ENCODE measurements at places on chromosomes 5 and 9.
A peak's percentile ranks its signal among the peaks of the same experiment; 100 is the strongest.

DNA sequence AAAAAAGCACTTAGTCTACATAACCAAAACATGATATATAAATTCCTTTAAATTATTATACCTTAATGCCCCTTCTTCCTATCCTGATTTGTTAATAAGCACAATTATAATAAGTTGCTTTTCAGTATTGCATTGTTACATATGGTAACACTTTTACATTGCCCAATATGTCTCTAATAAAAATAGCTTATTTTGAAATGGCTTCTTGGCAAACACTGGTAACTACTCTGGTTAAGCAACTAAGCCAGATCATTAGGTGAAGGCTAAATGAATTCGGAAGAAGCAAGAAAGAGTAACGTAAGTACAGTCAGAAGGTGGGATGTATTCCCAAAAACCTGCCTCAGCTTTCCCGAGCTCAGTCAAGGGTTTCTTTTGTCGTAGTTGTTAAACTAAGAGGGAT is 85.3 kb downstream of the TTC39B start:
- DNase-seq: no peak

DNA sequence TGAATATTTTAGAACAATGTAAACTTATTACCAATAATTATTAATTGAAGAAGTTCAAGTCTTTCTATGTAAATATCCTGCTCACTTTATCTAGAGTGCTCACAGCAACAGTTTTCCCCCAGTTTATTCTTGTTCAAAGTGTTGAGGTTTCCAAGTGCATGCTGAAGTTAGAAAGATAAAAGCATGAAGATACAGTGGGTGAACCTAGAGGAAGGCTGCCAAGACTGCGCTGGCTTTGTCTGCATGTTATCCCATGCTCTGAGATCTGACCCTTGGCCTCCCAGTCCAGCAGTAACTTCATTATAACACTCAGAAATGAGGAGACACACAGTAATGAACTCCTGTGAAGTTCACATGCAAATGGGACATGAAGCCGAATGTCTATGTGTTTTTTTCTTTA is 76.0 kb upstream of the PIP5K1B start:
- DNase-seq: no peak

DNA sequence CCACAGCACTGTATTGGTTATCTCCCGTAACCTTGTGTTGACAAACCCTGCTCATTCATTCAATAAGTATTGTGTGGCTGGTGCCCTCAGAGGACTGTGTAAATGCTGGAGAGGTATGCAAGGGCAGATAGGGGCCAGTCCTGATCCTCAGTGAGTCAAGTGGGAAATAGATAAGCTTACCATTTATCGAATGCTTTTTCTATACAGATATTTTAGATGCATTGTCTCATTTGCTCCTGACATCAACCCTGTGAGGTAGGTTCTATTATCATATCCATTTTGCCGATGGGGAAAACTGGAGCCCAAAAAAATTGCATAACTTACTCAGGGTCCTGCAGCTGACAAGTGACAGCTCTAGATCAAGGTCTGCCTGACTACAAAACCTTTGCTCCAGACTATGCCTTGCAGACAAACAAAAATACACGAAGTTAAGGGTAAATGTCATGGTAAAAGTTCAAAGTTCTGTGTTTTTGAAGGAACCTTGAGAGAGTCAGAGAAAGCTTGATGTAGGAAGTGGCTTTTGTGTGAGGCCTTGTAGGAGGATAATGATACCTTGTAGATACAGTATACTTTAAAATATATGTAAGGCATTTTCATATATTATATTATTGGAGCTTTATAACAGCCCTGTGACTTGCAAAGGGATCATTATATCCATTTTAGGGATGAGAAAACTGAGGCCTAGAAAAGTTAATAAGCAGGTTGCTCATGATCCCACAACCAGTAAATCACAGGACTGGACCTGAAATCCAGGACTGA is 22.7 kb downstream of the CYFIP2 start:
- no peak for DNase-seq

DNA sequence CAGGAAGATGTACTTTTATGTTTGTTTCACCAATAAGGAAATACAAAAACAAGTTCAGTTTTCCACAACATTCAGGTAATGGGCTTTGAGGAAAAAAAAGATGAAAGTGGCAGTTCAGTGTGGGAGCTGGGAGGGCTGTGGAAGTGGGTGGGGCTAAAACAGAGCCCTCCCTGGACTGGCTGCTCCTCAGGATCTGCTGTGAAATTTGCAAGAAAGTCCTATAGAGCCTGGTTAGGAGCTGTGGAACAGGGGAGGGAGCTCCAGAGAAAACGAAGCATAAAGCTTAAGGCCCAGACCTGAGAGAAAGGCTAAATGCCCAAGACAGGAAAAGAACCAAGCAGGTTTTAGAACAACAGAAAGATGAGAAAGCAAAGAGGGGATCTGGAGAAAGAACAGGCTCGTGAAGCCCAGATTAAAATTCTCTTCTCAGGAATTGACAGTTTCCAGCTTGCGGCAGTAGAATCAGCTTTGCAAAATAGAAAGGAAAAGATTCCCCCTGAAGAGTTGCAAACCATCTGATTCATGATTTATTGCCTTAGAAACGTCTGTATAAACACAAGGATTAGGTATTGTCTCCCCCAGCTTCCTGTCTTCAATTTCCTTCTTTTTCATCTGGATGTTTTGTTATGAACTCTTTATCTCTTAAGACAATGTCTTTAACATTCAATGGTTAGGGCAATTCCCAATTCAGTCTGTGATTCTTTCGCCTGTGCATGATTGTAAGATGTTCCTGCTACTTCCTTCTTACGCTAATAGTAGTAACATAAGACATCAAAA is 26.3 kb upstream of the CRHBP start:
- DNase-seq: no peak

- DNase-seq: no peak
Observed at GRCh38 chr5:64165160-64165499, 513 bp upstream of the RNF180 start.

GRCh38 chr9:35783418-35783817 is 8.0 kb upstream of the NPR2 start:
- DNase-seq: no peak

DNA sequence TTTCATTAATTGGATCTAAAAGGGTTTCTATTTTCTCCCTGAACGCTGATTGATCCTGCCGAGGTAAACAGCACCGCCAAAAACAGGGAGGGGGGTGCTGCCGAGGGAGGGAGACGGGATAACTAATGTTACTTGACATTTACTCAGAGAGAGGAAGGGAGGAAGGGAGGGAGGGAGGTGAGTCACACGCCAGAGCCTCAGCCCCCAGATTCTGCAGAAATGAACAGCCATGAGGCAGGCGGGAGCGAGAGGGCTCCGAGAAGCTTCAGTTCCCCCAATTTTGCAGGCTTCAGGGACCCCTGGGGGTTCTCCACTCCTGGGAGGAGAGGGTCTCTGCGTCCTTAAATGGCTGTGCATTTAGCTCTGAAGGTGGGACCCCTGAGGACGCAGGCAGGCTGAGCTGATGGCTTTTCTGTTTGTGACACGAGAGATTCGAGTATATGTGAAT is 59.1 kb upstream of the IER5L start:
- DNase-seq: peak; percentile 60

DNA sequence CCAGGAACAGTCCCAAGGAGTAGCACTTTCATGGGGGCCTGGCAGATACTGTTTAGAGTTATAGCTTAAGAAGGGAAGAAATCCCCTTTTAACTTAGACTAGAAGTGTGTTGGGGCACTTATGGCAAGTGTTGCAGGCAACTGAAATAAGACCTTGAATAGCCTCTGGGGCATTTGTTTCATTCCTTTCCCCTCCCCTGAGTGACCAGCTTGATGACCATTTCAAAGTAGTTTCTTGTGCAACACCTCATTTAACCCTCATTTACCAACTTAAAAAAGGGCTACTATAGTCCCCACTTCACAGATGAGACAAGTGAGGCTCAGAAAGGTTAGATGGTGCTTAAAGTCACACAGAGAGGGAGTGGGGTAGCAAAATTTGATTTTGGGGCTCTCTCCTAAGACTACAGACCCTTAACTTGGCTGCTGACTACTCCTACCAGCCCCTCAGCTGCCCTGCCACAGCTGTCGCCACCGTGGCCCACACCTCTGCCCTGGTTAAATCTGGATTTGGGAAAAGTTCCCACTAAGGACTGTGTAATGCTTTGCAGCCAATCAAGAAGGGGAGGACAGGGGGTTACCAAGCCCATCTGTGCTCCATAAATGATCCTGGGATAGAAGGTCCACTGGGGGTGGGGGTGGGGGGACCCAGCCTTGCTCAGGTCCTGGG is 5.5 kb downstream of the PDLIM4 start:
- DNase-seq: no peak

DNA sequence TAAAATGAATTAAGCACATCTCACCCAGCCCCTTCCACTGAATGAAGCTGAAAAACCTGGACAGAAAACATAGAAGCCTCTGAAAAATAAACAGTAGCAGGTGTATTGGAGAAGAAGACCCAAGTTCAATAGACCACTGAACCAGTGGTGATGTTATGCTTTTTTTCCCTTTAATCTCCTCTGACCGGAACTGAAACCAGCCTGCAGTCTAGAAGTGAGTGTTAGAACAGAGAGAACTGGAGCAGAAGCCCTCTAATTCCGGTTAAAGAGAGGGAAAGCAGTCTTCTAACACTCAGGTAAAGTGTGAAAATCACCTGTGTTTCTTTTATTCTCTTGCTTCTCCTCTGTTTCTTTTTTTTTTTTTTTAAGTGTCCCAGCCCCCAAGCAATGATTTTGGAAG is 83.5 kb upstream of the CCL21 start:
- DNase-seq: no peak

GRCh38 chr5:175829813-175830585 is 41.4 kb upstream of the CPLX2 start:
- DNase-seq: no peak

DNA sequence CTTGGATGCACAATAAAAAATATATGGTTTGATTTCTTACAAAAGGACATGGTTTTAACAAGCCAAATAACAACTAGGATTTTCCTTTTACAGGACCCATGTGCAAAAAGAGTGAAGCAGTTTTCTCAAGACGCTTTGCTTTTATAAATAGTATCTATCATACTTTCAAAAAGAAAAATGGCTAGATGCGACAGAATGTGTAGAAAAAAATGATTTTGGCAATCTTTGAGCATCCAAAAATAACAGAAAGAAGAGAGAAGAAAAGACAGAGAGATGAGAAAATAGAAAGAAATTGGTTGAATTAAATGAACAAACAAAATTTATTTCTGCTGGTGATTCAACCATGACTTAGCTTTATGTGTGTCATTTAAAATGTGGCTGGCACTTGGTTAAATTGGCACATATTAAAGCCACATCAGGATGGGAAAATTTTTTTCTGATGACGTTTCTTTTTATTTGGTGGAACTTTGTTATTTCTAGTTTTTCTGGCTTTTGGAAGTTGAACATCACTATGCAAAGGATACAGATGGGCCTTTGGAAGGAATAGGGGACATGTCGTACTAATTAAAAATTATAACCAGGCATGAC is 35.6 kb upstream of the NREP start:
- no peak for DNase-seq

- no peak for DNase-seq
Observed at GRCh38 chr5:156253130-156253529, 73.8 kb upstream of the SGCD start.

DNA sequence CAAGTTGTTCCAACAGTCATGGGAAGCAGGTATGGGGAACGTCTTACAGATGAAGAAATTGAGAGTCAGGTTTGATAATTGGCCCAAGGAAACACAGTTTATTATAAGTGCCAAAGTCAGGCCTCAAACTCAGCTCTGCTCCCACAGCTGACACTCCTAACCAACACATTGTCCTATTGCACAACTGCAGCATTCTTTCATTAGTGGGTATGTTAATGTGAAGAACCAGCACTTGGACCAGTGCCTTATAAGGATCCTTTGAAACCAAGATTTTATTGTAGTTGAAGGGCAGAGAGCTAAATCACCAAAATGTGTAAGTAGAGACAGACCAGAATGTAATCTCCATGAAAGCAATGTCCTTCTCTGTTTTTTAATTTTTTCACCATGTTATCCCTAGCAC is 56.1 kb downstream of the GRIA1 start:
- no peak for DNase-seq

GRCh38 chr9:133119103-133119845 is 1.8 kb downstream of the RALGDS start:
- DNase-seq: no peak

DNA sequence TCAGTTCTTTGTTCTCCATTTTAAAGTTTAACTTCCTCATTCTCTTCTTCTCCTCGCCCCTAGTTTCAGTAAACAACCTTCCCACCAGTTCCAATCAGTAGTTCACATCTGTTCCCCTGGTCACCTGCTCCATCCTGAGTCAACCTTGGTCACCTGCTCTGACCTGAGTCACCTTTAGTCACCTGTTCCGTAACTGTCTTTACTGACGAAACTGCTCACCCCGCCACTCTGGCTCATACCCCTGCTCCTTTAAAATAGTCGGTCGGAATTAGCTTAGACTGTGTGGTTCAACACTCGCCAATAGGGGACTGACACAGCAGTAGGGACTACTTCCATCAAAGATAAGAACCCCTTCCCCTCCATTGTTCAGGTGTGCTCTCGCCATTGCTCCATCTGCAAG is 76.3 kb upstream of the GPBP1 start:
- no peak for DNase-seq

DNA sequence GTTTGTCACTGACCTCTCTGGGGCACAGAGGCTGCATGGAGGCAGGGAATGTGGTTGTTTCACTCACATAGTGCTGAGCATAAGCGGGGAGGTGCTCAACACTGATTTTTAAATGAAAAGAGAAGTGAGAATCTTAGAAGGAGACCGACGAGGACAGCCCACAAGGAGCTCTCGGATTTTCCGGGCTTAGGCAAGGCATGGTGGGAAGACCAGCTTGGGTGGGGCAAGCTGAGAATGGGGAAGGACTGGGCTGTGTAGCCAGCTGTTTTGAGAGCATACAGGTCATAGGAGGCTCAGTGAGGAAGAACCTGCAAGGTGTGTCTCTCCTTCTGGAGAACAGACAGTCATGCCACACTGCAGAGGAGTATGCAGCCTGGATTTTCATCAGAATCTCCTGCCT is 86.0 kb upstream of the TNFSF8 start:
- no peak for DNase-seq

DNA sequence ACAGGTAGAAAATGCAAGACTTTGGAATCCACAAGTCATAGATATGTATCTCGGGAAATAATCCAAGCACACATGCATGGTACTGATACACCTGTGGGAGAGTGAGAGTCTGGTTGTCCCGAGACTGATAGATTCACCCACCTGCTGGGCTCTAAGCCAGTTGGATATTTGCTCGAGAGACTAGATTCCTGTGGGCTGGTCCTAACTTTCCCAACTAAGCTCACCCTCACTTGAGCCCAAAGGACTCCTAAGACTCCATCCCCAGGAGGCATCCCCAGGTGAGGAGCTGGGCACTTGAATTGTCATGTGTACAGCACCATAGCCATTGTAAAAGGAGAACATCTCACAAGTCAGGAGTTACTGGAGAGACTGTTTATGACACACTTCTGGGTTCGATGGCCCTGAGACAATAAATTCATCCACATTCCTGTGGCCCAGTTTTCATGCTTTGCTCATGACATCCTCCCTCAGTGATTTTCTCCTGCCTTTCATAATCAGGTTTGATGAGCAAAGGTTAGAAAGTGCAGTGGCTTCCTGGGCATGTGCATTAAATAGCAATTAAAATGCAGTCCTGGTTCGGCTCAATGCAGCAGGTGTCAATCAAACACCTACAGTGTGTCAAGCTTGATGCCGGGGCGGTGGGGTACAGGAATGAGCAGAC is 18.1 kb downstream of the SLC1A1 start:
- no peak for DNase-seq
